NCI-H2029 treated with DMSO at 0.1 percent for 48 hours (cell line): ENCODE measurements at places on chromosomes 5 and 9.

DNA sequence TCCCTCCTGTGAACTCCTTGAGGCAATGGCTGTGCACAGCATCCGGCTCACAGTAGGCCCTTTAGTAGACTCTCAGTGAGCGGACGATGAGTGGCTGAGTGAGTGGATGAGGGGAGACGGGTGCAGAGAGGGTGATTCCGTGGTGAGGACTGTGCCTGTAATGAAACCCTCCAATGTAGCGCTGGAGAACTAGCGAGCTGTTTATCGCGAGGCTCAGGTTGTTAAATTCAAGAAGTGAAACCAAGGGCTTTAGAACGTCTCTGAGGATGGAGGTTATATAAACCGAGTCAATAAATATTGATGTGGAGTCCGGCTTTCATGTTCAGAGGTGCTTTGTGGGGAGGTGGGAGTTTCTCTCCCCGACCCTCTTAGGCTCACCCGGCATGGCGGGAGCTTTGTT lies 53.2 kb downstream of the NSG2 start:
- no peak for DNase-seq

DNA sequence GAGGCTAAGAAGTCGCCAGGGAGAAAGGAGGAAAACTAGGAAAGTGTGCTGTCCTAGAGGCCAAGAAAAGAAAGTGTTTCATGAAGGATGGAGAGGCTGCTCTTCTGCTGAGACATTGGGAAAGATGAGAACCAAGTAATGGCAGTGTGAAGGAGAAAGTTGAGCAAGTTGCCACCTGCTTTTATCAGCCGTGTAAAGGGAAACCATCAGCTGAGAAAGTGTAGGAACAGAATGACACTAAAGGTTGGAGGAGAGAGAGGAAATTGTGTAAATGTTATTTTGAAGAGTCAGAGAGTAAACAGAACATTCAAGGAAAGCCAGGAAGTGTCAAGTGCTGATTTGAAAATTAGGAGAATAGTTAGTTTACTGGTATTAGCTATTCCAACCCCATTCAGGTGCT lies 125.0 kb downstream of the CEMIP2 start:
- DNase-seq, result no peak

- DNase-seq, result no peak
Measured at GRCh38 chr9:89177944-89178829, at the start of gene SHC3. Gene SHC3, minus strand, starts transcription at chr9:89178818. Its CDS starts 358 bp downstream, at chr9:89178460.

- DNase-seq, result no peak
Measured at GRCh38 chr5:164358531-164359259, 853.3 kb downstream of the MAT2B start.

- no peak for DNase-seq
Measured at GRCh38 chr5:178642351-178642909, 15.6 kb upstream of the CLK4 start.

DNA sequence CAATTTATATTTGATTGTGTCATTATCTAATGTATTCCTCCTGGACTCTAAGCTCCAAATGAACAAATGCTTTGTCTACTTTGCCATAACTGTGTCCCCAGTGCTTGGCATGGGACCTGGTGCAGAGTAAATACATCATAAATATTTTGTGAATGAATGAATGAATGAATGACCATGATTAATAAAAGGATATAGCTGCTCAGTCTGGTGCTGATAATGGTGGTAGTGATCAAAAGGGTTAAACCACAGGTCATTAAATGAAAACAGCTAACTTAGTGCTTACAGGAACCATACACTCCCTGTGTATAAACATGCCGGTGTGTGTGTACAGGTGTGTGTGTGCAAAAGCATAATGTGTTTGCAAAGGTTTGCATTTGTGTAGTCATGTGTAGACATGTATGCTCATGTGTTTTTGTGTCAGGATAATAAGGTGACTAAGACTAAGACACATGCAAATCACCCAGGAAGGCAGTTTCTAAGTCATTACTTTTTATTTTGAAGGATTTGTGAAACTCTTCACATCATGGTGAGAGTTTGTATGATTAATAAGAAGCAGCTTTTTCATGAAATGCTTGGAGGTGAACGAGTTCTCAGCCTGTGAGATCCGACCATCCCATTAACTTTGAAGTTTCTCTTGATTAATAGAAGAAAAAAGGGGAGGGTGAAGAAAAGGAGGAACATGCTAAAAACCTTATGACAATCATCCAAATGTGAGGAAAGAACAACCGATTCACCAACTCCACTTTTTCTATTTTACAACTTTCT lies 24.6 kb downstream of the SPARC start:
- DNase-seq, result no peak
